ENCODE measurements at places on chromosomes 6 and 20.

DNA sequence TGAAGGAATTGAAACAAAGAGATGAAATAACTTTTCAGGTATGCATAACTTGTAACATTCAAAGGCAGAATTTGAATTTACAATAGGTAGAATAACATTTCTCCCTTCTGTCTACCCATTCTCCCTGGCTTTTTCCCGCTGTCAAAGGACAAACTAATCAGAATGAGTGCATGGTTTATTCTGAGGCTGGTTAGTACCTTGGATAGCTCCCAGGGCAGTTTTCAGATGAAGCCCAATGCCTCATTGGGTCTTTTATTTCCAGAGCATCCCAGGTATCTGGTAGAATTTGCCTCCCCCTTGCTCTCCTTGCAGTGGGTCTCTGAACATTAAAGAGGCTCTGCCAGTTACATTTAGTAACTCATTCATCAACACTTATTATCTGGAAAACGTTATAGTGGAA, 665.5 kb downstream of the BCKDHB start:
- no peak for DNase-seq

DNA sequence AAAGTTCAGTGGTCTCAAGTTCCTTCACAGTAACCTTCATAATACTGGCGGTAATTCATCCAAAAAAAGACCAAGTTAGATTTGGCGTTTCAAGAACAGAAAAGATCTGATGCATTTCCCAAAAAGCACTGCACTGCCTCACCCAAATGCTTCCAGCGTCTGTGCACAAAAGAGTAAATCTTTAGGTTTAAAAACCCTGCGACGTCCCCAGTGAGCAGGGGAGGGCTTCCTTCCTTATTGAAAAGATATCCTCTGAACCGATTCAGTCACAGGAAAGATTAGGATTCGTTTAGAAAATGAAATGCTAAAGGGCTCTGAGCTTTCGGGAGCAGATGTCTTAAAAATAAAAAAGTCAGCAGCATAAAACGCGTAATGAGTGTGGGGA, 654 bp downstream of the TBC1D7 start:
- no peak for DNase-seq

- DNase-seq: no peak
Observed at GRCh38 chr6:11350294-11350693, 117.8 kb upstream of the NEDD9 start.

GRCh38 chr6:6008648-6009421, 2.1 kb upstream of the NRN1 start:
- peak; percentile 84 for DNase-seq

GRCh38 chr6:55668591-55668990, 89.6 kb upstream of the HMGCLL1 start:
- DNase-seq: no peak

DNA sequence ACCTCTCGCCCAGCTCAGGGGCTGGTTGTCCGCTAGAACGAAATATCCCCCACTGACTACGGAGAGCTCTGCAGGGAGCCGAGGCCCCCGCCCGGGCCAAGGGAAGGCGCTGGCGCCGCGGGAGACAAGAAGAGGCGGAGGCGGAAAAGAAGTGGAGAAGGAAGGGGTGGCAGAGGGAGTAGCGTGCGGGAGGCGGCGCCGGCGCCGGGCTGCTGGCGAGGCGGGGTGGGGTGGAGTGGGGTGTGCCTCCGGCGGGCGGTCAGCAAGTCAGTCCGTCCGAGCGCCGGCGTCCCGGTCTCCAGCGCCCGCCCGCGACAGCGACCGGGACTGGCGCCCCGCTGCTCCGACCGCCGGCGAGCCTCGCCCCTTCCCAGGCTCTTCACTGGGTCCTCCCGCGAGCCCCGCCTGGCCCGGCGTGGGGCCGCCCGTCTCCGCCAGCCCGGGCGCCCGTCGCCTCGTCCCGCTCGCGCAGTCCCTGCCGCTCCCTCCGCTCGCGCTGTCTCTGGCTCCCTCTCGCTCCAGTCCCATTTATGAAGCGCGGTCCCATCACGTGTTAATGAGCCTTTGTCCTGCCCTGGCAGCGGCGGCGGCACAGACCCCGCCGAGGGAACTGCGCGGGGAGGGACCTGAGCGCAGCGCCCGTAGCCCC, at the start of gene CNR1:
CNR1 (minus strand) TSS at position 504 of the 649 bp plus-strand sequence. CDS start 21,073 bp downstream, outside the sequence.
- DNase-seq: peak; percentile 81

GRCh38 chr6:53216301-53216700, 67.7 kb upstream of the GCM1 start:
- DNase-seq: no peak

DNA sequence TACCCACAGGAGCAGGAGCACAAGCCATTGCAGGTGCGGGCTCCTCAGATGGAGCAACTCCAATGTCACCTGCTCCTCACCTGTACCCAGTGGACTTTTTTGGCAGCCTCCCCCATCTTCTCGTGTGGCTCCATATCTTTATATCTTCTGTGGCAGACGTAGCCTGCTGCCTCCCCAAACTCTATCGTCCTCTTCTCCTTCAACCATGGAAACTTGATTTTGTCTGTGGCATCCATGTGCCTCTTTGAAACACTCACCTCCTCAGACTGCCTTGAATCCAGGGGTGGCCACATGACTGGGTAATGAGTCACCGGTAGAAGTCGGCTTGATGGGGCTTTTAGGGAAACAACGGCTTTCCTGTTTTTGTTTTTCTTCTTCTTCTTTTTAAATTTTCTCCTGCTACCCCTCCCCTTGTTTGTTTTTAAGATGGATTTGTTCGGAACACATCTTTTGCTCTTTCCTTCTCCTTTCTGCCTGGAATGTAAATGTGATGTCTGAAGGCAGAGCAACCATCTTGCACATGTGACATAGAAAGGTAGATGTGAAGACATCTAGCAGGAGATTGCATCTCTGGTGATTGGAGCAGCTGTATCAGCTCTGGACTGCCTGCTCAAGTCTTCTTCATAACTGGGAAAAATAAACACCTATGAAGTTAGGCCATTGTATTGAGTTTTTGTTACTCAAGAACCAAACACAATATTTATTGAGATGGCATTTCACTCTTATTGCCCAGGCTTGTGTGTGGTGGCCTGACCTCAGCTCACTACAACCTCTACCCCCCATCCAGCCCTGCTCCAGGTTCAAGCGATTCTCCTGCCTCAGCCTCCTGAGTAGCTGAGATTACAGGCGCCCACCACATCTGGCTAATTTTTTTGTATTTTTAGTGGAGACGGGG, 69.9 kb upstream of the DDR1 start:
- DNase-seq: no peak

GRCh38 chr20:22575737-22576136, 8.6 kb downstream of the FOXA2 start:
- no peak for DNase-seq

DNA sequence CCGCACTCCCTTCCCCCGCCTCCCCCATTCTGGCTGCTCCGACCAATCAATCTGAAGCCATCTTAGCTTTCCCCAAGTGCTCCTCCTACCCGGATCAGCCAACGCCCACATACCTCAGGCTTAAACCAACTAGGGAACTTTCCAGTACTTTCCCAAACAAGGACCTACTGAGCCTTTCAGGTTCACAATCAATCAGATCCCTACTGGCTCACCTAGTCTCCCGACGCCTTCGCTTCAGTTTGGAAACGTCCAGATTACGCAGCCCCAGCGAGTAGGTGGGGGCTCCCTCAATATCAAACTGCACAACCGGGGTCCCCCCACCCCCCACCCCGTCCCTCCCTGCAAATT, 432 bp downstream of the HSPA1L start:
- DNase-seq: peak; percentile 98

DNA sequence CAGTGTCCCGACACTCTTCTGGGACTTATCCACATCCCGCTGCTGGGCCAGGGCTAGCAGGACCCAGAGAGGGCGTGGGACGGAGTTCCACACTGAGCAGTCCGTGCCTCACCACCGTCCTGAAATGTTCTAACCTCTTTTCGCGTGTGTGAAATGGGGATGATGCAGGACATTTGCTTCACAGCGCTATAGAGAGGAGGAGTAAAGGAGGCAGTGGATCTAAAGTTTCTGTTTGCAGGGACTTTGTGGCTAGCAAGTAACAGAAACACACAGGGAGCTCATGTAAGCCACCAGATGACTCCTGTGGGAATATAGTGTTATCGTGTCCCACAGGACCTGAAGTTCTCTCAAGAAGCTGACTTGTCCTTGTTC, 634 bp downstream of the ITPA start:
- no peak for DNase-seq

GRCh38 chr6:130839379-130839778, 12.2 kb downstream of the SMLR1 start:
- DNase-seq: no peak

GRCh38 chr20:20084296-20084752, 32.0 kb downstream of the CFAP61 start:
- DNase-seq: no peak

DNA sequence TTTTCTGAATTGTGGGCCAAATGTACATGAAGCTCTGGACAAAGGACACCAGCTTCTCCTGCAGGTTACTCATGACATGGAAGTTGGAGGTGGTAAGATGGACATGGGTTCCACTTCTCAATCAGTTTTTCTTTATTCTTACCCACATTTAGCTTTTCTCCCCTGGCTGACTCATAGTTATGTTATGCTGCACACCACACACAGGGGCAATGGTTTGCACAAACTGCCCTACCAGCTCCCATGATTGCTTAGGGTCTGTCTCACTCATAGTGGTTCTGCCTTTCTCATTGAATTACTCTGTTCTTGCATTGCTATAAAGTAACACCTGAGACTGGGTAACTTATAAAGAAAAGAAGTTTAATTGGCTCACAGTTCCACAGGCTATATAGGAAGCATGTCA, 4.5 kb upstream of the CD109 start:
- no peak for DNase-seq

DNA sequence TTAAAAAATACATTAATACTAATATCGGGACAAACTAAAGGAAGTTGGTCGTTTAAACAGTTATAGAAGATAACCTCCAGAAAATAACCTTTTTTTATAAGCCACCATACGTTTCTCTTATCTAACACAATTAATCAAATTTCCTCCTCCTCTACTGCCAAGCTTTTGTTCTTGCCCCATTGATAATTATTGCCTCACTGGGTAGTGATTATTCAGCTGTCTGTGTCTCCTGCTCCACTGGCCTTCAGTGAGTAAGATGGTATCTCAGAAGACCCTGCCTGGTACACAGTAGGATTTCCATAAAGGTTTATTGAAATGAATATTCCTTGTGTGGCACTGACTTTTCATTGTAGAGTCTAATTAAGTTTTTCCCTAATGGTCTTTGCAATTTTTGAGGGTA, 165.5 kb upstream of the SCGN start:
- DNase-seq: no peak

DNA sequence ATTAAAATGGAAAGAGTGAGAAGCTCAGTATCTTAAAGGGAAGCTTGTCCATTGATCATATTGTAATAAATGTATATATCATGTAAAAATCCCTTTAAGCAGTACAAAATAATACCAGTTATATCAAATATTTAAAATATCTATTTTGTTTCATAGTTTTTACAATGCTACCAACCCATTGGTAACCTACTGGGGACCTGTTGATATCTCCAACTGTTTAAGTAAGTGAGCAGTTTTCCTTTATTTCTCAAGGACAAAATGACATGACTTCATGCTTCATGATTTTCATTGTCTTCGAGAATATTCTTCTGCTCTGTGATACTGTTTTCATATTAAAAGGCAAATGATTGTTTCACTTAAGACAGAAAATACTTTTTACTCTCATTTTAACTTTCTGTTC, 100.0 kb downstream of the ADGRG6 start:
- DNase-seq: no peak

- DNase-seq: no peak
Observed at GRCh38 chr6:156950084-156950483, 172.9 kb downstream of the ARID1B start.

DNA sequence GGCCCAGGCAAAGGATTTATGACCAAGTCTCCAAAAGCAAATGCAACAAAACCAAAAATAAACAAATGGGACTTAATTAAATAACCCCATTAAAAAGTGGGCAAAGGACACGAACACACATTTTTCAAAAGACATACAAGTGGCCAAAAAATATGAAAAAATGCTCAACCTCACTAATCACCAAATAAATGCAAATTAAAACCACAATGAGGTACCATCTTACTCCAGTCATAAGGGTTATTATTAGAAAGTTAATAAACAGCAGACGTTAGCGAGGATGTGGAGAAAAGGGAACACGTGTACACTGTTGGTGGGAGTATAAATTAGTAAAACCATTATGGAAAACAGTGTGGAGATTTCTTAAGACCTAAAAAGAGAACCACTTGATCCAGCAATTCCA, 71.1 kb downstream of the CEP162 start:
- no peak for DNase-seq

DNA sequence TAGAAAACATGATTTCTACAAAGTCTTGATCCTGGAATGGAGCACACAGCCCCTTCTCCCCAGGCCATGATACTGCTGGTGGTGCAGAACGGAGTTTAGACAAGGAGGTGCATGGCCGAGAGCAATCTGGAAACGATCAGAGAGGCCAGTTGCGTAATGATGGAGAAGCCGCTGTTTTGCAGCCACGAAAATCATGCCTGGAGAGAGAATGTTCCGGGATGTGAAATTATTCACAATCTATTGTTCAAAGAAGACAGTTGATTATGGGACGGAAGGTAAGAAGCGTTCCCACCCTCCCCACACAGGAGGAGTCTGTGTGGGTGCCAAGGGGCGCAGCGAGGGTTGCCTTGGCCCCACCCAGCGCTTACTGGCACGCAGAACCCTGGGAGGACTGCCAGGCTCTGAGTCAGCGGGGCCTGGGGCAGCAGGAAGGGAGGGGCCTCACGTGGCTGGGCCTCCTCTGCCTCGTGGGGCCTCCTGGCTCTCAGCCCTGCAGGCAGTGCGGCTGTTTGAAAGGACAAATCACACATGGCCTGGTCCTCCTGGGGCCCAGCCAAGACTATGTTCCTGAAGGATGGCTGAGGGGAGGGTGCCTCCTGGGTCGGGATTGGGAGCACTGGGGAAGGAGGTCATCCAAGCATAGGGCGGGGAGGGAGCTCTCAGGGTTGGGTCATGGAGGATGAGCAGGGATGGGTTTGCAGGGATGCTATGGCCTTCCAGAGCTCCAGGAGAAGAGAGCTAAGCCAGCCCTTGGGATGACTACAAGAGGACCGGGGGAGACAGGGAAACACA, 8.7 kb upstream of the AP5S1 start:
- DNase-seq: peak; percentile 100

GRCh38 chr6:73108949-73109348, 116.3 kb downstream of the KHDC1L start:
- DNase-seq: no peak

GRCh38 chr20:24681634-24682495, 212.4 kb downstream of the SYNDIG1 start:
- no peak for DNase-seq

- DNase-seq: no peak
Observed at GRCh38 chr6:161308075-161308655, 34.3 kb upstream of the AGPAT4 start.
